ENCODE measurements at places on chromosomes 3 and 15.
A peak's percentile ranks its signal among the peaks of the same experiment; 100 is the strongest.

- DNase-seq = peak; percentile 75
Observed at GRCh38 chr3:190696777-190697501, 165.6 kb downstream of the GMNC start.

- no peak for DNase-seq
Observed at GRCh38 chr15:87662575-87662974, 594.0 kb downstream of the NTRK3 start.

GRCh38 chr15:70385052-70385451 is 287.3 kb upstream of the TLE3 start:
- DNase-seq = no peak

DNA sequence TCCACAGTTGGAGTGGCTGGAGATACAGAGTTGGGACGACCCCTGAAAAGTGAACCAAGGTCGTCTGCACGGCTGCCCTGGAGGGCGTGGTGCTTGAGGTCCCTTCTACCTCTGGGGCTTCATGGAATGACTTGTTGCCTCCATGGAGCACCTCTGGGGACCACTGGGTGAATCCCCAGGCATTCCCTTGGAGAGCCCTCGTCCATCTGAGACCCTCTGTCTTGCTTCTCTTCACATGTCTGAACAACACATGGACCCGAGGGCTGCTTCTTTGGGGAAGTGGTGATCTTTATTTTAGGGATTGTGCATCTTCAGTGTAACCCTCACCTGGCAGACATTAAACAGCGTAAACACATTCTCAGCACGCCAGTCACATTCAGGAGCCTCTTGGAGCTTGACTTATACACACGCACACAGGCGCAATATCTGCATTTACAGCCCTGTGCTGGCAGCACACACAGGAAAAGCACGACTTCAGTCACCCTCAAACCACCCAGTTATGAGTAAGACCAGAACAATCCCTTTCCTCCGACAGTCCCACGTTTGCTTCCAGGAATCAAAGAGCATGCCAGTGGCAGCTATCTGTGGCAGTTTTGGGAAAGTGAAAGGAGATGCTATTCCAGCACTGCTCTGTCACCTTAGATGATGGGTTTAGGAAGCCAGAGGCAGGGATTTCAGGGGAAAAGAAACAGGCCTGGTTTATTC is 12.6 kb downstream of the FAM107A start:
- peak; percentile 89 for DNase-seq

DNA sequence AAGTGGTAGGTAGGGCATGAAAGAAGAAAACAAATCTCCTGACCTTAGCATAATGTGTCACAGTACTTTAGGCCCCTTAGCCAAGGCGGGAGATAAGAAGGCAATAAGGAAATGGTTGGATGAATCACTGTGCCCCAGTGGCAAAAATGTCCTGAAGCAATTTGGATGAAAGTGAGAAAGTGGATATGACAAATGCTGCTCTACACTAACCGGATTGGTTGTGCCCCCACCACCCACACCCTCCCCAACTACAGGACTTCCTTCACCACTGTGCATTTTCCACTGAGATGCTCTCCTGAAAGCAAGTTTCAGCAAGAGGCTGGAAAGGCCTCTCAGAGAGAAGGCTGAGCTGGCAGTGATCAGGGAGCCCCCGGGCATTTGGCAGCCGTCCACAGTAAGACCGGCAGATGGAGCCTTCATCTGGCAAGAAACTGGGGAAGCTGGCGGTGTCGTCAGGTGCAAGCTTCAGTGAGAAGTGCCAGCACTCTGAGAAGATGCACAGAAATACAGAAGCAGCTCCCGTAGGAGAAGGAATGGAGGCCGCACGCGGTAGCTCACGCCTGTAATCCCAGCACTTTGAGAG is 63.8 kb downstream of the ATP1B3 start:
- DNase-seq = peak; percentile 83

GRCh38 chr3:43855674-43856299 is 165.0 kb downstream of the ABHD5 start:
- DNase-seq = peak; percentile 79

GRCh38 chr3:52236424-52236886 is 2.5 kb downstream of the TWF2 start:
- no peak for DNase-seq

- peak; percentile 19 for DNase-seq
Observed at GRCh38 chr15:81357180-81357686, 16.8 kb downstream of the TMC3 start.

GRCh38 chr15:68795298-68795848 is 25.3 kb downstream of the ANP32A start:
- peak; percentile 94 for DNase-seq

DNA sequence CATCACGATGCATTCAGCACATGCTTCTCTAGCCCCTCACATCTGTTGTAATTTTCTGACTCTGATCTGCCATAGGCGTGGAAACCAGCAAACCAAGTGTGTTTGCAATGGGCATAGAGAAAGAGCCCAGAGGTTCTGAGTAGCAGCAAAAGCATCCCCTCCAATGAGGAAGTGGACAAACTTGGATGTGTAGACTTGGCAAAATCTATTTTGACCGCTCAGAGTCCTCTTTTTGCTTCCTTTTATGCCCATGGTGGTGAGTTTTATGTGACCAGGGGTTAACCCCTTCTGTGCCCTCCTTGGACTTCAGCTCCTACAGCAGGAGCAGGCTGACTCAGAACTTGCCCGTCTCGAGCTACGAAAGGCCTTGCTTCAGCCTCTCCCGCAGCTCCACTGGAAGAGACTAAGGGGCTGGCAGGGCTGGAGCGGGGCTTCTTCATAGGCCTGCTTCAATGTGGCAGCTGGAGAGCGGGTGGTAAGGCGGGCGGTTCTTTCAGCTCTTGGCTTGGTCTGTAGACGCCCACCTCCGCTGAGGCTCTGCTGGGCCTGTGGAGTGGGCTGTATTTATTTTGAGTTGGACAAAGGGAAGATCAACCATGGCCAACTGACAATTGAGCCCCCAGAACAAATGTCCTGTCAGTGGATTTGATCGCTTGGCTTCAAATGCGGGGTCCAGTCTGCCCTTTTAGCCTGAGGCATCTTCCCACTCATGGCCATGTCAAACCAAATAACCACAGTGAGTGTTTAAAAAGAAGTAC is 6.5 kb upstream of the ETV5 start:
- no peak for DNase-seq

GRCh38 chr3:29356062-29356461 is 75.2 kb downstream of the RBMS3 start:
- no peak for DNase-seq

GRCh38 chr3:139647866-139648435 is 29.8 kb downstream of the NMNAT3 start:
- no peak for DNase-seq

DNA sequence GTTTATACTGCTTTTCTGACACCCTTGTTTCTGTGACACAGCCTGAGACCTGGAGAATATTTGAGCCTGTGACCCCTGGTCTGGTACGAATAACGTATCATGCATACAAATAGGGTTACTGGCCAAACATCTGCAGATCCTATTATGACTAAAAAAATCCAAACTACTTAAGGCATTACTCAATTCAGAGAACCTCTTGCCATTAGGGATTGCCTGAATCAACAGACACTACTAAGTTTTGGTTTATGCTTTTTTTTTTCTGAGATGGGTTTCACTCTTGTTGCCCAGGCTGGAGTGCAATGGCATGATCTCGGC is 35.4 kb downstream of the OSBPL10 start:
- peak; percentile 70 for DNase-seq

- DNase-seq = peak; percentile 28
Observed at GRCh38 chr3:76615719-76616118, 424.2 kb upstream of the ROBO2 start.

GRCh38 chr3:196707566-196707965 is 4.5 kb downstream of the CEP19 start:
- DNase-seq = no peak

GRCh38 chr3:140430494-140430893 is 247.4 kb upstream of the TRIM42 start:
- no peak for DNase-seq

GRCh38 chr15:67745073-67746006 is 80.0 kb upstream of the SKOR1 start:
- peak; percentile 73 for DNase-seq

DNA sequence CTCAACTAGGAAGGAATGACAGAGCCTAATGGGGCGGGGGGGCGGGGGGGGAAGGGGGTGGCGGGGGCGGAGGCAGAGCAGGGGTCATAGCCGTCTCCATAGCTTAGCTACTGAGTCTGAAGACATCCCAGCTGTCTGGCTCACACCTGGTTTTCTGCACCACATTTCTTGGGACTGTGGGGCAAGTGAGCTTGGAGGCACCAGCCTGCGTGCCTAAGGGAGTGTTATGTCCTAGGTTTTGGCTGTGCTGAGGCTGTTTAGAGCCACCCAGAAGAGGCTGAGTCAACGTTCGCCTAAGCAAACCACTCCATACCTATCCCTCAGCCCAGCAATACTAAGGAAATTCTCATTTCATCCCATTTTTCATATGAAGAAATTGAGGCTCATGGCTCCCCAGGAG is 1.4 kb downstream of the IL17RD start:
- peak; percentile 54 for DNase-seq

DNA sequence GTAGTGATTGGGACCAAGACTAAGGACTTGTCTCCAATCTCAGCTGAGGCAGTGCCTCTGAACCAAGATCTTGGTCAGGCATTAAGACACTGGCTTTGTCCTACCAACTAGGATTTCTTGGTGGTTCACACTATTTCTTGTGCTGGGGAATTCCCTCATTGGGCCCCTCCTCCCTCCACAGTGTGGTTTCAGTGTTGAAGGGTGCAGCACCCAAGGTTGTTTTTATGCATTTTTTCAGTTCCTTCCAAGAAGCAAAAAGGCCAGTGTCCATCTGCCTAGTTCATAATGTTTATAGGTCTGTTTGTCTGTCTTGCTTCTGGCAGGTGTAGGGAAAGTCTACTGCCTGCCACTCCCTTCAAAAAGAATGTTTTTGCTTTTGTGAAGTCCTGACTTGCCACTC is 10.6 kb upstream of the ITPKA start:
- DNase-seq = no peak

DNA sequence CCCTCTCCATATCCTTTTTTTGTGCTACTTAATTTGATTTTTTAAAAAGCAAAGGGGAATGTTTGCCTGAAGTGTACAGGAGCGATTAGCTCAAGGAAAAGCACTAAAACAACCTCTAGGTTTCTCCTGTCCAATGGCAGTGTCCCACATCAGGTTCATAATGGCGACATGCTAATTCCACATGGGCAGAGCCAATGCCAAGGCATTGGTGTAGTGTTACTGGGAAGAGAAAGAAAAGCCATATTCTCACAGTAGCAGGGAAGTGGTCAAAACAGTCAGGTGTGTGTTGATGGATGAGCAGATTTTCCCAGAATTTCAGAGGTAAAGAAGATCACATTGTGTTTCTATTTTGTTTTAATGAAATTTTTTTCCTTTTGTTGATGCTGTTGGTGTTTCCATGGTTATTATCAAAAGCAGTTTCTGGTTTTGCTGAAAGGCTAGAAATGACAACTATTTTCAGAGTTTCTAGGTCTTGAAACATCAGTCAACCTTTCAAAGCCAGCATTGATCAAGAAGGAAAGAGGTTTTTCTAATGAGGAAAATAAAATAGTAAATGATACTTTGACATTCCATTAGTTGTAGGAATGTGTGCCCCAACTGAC is 65.2 kb downstream of the FNDC3B start:
- DNase-seq = no peak

DNA sequence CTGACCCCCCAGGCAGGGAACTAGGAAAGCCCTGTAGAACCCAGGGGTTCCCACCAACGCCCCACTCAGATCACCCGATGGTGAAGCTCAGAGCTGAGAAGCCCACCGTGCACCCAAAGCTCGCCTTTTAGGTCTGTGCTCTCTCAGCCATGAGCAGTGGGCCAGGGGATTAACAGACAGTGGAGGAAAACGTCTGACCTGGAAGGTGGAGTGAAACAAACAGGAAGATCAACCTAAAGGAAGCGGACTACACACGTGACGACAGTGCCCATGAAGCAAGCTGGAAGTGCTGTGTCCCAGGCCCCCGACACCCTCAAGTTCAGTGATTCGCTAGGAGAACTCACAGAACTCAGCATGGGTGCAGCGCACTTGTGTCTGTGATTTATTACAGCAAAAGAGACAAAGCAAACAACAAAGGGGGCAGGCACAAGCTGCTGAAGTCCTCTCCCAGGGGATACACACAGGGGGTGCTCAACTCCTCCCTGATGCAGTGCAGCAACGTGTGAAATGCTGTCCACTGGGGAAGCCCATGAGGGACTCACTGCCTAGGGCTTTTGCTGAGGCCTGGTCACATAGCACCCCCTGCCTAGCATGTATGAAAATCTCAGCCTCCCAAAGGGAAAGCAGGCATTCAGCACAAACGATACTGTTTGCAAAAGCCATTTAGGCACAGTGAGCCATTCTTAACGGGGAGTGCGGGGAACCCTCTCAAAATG is 43.5 kb downstream of the CFAP92 start:
- DNase-seq = peak; percentile 19

DNA sequence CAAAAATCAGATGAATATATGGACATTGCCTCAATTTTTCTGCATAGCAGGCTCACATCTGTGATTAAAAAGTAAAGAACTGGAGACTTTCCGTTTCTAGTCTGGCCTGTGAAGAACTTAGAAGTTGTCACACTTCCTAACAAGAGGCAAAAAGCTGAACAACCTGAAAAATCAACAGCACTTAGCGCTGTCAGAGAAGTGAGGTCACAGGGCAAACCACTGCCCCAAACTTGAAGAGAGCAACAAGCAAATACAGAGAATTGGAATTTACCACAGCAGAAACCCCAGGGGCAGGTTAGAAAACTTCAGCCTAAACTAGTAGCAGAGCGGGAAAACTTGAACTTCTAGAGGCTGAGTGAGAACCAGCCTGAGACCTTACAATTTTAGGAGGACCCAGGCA is 38.9 kb downstream of the CCDC54 start:
- DNase-seq = no peak

DNA sequence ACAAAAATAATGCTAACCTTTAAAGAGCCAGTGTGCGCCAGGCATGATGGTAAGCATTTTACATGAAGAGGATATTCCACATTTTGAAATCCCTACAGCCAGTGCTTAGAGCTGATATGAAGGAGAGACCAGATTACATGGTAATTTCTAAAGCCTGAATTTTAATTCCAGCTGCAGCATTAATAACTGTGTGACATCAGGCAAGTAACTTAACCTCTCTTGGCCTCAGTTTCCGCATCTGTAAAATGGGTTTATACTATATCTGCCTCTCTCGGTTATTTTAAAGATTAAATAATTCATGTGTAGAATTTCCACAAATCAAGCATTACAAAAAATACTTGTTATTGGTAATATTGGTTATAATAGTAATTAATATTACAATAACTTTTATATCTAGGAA is 165.4 kb downstream of the UACA start:
- DNase-seq = no peak

DNA sequence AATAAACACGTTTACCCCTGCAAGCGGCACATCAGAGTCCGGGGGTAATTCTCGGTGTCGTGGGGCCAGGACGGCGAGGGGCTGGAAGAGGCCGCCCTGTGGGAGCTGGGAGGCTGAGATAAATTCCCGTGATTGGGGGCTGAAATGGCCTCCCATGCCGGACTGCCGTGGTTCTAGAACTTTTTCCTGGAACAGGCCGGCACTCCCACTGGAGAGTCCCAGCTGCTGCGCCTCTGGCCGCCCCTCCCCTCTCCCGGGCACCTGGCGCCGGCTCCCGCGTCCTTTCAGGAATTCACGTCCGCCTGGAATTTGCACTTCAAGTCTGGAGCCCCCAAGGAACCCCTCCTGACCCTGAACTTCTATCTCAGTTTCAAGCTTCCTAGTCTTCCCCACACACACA is 10.8 kb upstream of the LRRC2 start:
- no peak for DNase-seq

Data from GM23248 (cell line).